CD4-positive, alpha-beta T cell treated with Interleukin-2 at 100 ng/mL for 4 hours (primary cell): ENCODE measurements at places on chromosomes 11 and 22.

DNA sequence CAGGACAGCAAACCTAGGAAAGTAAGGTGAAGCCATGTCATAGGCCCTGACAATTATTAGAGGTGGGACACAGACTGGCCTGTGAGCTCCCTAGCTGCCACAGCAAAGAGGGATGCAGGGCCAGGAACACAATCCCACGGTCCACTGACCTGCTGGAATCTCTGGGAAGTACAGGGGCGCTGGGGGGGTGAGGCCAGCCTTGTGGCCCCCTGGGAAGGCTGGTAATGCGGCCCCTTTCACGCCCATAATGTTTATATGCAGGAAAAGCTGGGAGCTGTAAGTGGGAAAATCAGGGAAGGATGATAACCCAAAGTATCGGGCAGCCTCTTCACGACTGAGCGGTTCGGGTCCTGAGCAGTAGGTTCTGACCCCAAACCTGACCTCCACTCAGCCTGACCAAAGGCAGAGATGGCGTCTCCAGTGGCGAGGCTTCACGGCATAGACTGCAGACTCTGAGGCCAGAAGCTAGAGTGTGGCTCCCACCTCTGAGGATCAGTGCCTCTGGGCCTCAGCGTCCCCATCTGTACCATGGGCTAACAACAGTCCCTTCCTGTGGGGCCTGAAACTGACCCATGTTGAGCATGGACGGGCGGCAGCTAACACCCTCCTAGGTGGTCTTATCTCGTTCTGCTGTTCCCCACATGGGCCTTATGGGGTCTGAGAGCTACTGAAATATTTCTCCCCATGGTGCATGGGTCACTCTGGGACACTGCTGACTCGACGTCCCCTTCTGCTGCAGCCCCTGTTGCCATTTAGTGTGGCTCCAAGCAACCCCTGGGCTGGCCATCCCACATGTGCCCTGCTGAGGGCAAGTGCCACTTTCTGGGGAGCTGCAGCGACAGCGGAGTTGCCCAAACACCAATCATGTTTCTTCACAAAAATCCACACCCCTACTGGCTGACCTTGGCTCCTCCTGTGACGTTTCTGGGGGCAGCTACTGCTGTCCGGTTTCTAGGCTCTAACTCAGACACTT, 101.8 kb downstream of the PHF21B start:
- no peak for DNase-seq

DNA sequence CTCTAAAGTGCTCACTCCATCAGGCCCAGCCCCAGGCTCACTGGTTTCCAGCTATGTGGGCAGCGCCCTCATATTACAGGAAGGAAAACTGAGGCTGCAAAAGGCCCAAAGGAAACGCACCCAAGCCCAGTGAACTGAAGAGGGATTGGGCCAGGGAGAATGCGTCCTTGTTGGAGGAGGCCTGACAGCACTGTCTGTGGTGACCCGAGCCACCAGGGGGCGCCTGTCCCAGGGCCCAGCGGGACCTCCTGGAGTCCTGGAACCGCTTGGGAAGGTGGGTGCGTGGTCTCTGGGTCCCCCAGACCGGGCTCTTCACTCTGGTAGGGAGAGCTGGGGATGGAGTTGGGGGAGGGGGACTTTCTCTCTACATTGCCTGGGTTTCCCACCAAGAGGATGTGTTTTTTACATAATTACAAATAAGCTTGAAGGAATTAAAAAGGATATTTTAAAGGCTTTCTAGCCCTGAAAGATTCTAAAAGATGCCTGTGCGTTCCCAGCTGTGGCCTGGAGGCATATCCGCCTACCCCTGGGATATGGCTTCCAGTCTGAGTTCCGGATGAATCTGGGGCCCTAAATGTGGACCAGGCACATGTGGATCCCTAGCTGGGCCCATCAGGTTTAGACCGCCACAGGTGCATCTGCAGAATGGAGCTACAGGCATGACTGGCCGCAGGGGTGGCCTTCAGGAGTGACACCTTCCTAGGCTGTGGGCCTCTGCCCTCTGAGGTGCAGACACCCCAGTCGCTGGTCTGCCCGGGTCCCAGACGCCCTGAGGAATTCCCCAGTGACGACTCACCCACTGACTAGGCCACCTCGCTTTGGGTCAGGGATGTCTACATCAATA, 4.2 kb downstream of the SPI1 start:
- peak; percentile 85 for DNase-seq

DNA sequence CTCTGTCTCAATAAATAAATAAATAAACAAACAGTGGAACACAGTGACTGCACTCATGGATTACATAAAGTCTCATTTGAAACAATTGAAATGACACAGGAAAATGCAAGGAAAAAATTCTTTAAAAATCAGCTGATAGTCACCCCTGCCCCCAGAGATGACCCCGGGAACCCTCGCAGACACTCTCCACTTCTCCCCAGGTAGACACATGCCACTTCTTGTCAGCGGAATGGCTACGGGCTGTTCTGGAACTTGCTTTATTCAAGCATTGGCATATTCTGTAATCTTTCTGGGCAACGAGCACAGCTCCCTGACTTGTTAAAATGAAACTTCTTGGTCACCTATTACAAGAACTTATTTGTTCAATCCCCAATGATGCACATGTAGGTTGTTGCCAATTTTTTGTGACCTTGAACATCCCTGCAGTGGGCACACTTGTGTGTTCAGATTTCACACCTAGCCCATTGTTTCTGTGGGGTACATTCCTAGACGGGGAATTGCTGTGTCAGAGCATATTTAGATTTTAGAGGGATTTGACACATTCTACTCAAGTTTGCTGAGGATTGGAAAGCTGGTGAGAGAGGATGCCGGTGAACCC, 32.8 kb downstream of the MYEOV start:
- DNase-seq = no peak

- peak; percentile 45 for DNase-seq
Measured at GRCh38 chr22:50267591-50268390, 2.4 kb downstream of the MAPK11 start.

- no peak for DNase-seq
Measured at GRCh38 chr11:125301346-125301745, 136.8 kb downstream of the PKNOX2 start.

- no peak for DNase-seq
Measured at GRCh38 chr11:78420796-78421209, 3.2 kb upstream of the GAB2 start.

DNA sequence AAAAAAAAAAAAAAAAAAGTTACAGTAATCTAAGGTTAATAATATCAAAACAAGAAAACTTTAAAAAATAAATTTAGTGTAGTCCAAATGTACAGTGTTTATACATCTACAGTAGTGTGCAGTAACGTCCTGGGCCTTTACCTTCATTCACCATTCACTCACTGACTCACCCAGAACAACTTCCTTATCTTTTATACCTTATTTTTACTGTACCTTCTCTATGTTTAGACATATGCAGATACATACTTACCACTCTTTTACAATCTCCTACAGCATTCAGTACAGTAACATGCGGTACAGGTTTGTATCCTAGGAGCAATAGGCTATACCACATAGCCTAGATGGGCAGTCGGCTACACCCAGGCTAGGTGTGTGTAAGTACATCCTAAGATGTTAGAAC, 38.5 kb downstream of the TCF20 start:
- no peak for DNase-seq

GRCh38 chr11:104694259-104695064, 203.8 kb downstream of the CASP12 start:
- no peak for DNase-seq

DNA sequence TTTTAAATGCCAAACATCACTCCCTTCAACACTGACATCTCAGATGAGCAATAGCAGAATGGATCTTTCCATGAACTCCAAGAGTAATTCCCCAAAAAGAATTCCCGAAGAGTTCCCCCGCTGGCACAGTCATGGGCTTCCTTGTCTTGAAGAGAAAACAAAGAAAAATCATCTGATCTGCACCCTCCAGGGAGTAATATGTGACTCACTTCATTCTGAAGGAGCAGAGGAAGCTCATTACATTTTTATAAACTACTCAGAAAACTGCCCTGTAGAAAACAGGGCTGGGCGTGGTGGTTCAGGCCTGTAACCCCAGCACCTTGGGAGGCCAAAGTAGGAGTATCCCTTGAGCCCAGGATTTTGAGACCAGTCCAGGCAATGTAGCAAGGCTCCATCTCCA, 35.7 kb downstream of the CELSR1 start:
- no peak for DNase-seq

- no peak for DNase-seq
Measured at GRCh38 chr11:126878913-126879482, 121.6 kb downstream of the KIRREL3 start.

DNA sequence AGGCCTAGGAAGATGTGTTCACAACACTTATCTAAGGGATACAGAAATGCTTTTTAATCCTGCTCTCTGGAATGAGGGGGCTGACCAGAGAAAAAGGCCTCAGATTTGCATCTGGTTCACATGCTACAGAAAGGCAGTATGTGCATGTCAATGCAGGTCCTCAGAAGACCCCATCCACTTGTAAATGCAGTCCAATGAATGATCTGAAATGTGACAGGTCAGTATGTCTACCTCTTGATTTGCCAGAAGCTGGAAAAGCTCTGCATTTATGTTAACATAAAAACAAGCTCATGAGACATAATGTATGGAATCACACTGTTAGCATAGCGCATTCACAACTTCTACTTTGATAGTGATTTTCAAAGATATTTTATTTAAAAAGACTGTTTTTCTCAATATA, 367.4 kb upstream of the CHORDC1 start:
- DNase-seq = no peak

- no peak for DNase-seq
Measured at GRCh38 chr11:84497981-84498411, 1129.1 kb downstream of the DLG2 start.

GRCh38 chr11:66489636-66490035, 9.4 kb downstream of the DPP3 start:
- DNase-seq = no peak

DNA sequence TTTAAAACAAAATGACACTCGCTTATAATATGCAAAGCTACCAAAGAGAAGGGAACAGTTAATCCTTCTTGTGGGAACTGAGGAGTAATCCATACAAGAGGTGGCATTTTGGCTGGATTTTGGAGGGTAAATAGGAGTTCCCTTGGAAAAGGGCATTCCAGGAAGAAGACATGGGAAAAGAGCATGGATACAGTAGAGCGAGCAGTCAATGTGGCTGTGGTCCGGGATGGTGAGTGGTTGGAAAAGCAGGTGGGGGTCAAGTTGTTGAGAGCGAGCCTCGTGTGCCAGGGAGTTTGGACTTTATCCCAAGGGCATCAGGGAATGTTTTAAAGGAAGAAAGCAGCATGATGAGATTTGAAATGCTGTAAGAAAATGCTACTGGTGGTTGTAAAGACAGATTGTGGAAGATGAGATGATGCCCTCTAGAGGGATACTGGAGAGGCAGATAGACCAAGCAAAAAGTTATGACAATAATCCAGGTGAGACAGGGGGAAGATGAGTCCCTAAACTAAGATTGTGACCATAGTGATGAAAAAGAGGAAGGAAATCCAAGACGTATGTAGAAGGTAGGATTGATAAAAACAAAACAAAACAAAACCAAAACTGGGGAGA, 3.8 kb upstream of the MMP7 start:
- DNase-seq = no peak

GRCh38 chr11:116255321-116255953, 517.4 kb downstream of the BUD13 start:
- DNase-seq = no peak

GRCh38 chr11:74720596-74721478, 10.4 kb downstream of the CHRDL2 start:
- no peak for DNase-seq

DNA sequence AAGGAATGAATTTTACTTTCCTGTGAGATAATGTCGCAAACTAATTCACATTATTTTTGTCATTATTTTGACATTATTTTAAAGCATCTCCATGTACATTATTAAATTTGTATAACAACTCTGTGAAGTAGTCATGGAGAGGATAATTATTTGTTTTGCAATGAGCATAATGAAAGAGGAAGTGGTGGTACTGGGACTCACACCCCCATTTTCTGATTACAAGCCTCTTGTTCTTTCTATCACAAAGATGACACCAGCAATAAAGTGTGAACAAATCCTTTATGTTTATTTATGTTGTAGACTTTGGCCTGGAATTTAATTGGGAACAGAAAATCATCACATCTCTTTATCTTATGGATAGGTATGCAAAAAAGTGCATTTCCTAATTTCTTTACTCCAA, 522.6 kb downstream of the TMEM135 start:
- DNase-seq = no peak

GRCh38 chr11:120540744-120541465, 29.4 kb downstream of the GRIK4 start:
- no peak for DNase-seq

DNA sequence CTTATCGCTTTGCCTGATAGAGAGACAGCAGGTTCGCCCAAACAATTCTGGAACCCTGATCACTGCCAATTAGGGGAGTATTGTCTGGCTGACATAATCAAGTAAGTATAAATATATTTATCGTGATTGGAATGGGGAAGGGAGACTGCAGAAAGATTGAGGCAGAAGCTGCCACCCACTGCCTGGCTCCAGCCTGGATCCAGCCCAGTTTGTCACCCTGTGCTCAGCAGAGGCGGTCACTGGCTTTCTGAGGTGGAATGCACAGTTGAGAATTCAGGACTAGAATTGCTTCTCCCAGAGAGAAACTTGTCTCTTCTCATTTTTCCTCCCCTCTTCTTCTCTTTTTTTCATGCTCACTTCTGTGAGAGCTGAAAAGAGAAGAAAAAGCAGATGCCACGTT, 25.9 kb downstream of the GRAP2 start:
- DNase-seq = no peak

DNA sequence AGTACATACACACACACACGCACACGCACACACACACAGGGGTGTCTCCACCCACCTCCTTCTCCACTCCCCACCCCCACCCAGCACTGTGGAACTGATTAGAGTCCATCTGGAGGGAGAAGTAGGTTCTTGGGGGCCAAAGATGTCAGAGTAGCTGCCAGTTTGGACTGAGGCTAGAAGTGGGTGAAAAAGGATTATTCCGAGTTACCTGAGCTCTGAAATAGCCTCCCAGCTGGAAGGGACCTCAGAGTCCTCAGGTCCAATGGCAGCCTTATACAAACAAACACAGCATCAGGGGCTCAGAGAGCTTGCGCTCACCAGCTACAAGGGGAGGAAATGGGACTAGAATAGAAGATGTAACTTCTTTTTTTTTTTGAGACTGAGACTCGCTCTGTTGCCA, 20.8 kb downstream of the IL10RA start:
- DNase-seq = peak; percentile 30

DNA sequence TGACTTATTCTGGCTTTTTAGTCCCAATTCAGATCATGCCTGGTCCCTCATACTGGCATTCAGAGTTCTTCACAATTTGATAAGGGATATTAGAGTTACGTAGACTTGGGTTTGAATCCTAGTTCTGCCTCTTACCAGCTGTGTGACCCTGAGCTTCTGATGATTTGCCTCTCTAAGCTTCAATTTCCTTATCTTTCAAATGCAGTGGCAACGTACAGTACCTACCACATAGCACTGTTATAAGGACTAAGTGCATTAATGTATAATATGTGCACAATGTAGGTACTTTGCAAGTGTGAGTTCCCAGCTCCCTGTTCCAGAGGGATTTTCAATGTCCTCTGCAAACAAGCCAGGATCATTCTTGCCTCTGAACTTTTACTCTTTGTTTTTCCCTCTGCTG, 7.3 kb downstream of the RHOG start:
- DNase-seq = no peak

- peak; percentile 54 for DNase-seq
Measured at GRCh38 chr22:24230911-24231656, 13.8 kb downstream of the GGT5 start.
